Central memory CD8-positive, alpha-beta T cell (primary cell): ENCODE measurements at places on chromosomes 12 and 14.

DNA sequence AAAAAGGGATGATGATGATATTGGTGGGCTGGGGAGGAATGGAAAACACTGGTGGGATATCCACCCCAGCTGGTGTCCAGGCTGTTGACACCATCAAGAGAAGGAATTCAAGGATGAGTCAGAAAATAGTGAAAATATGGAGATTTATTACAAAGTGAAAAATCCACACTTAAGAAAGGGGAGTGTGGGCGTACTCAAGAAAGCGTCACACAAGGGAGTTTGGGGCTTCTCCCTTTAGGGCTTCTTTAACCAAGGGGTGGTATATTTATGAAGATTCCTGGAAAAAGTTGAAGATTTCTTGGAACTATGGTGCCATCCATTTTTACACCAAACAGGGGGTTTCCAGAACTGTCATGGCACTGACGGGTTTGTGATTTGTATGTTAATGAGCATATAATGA is 63.1 kb upstream of the ARID2 start:
- H3K4me1 ChIP-seq: peaks cover 19% of the 10 kb centered on the region
- H3K27ac ChIP-seq: no peak overlapping the region
- DNase-seq: no peak
- H3K4me3 ChIP-seq: no peak overlapping the region
- H3K36me3 ChIP-seq: no peaks in the 10 kb centered on the region
- H3K27me3 ChIP-seq: no peaks in the 10 kb centered on the region

DNA sequence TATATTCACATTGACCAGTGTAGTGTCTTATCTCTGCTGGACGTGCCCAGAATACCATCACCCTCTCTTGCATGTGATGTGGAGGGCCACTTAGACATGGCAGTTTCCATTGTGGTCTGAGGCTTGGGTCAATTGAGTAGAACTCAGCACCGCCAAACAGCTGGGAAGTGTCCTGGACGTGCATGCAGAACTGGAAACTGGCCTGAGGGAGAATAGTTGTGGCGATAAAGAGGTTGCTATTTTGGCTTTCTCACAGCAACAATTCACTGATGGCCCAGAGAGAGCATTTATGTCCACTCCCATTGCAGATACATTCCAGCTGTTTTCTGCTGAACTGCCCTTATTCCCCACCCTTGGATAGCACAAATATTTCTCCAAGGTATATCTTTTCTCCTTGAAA is 210.1 kb upstream of the DAAM1 start:
- H3K36me3 ChIP-seq: no peaks in the 10 kb centered on the region
- no peak overlapping the region for H3K4me3 ChIP-seq
- no peak for DNase-seq
- no peaks in the 10 kb centered on the region for H3K27me3 ChIP-seq
- no peaks in the 10 kb centered on the region for H3K4me1 ChIP-seq
- H3K27ac ChIP-seq: no peak overlapping the region

DNA sequence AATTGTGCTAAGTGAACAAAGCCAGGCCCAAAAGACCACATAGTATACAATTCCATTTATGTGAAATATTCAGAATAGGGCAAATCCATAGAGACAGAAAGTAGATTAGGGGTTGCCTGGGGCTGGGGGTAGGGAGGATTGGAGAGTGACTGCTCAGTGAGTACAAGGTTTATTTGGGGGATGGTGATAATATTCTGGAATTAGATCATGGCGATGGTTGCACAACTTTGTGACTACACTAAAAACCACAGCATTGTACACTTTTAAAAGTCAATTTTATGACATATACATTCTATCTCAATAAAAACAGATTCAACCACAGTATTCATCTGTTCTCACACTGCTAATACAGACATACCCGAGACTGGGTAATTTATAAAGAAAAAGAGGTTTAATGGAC is 68.7 kb upstream of the MAP1LC3B2 start:
- no peaks in the 10 kb centered on the region for H3K4me1 ChIP-seq
- no peak overlapping the region for H3K4me3 ChIP-seq
- H3K36me3 ChIP-seq: no peaks in the 10 kb centered on the region
- H3K27me3 ChIP-seq: no peaks in the 10 kb centered on the region
- DNase-seq: no peak

- H3K4me1 ChIP-seq: peaks cover 35% of the 10 kb centered on the region
- no peaks in the 10 kb centered on the region for H3K27me3 ChIP-seq
- no peaks in the 10 kb centered on the region for H3K36me3 ChIP-seq
- peak overlapping the region; percentile 23 for H3K27ac ChIP-seq
- DNase-seq: no peak
- peak overlapping the region; percentile 14 for H3K4me3 ChIP-seq
These were observed 126.9 kb upstream of the RAP1B start for GRCh38 chr12:68483592-68484383.

- no peaks in the 10 kb centered on the region for H3K27me3 ChIP-seq
- H3K4me1 ChIP-seq: no peaks in the 10 kb centered on the region
- DNase-seq: no peak
- no peak overlapping the region for H3K4me3 ChIP-seq
These were observed 141.3 kb downstream of the KTN1 start for GRCh38 chr14:55721353-55721752.

- peak within 1 kb of the TSS; percentile 97 for H3K27ac ChIP-seq
- DNase-seq: no peak
- peaks cover 54% of the 10 kb centered on the region for H3K4me1 ChIP-seq
- no peaks in the 10 kb centered on the region for H3K27me3 ChIP-seq
- H3K36me3 ChIP-seq: peaks cover 22% of the 10 kb centered on the region
These were observed at the start of gene STRN3 for GRCh38 chr14:31026077-31026449. TSS of gene STRN3 (minus strand) at chr14:31026379. CDS start at chr14:31026185, 194 bp downstream.

DNA sequence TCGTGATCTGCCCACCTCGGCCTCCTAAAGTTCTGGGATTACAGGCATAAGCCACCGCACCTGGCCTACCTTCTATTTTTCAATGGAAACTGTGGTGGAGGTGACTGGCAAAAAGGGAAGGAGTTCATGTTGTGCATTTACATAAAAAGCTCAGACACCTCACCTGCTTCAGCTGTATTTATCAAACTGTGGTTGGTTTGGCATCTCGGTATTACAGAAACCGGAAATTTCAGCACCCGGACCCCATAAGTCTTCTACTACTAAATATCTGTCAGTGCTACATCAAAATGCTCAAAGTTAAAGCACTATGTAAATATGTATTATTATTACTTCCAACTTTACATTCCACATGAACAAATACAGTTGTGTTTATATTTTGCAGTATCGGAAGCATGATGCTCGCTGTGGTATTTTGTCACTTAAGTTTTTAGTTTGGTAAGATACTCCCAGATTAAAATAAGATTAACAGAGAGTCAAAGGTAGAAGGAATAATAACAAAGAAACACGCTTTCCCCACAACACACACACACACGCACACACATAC is 95.4 kb downstream of the ITPR2 start:
- H3K4me3 ChIP-seq: no peak overlapping the region
- peaks cover 2% of the 10 kb centered on the region for H3K36me3 ChIP-seq
- H3K27ac ChIP-seq: no peak overlapping the region
- H3K4me1 ChIP-seq: peaks cover 41% of the 10 kb centered on the region
- no peak for DNase-seq

DNA sequence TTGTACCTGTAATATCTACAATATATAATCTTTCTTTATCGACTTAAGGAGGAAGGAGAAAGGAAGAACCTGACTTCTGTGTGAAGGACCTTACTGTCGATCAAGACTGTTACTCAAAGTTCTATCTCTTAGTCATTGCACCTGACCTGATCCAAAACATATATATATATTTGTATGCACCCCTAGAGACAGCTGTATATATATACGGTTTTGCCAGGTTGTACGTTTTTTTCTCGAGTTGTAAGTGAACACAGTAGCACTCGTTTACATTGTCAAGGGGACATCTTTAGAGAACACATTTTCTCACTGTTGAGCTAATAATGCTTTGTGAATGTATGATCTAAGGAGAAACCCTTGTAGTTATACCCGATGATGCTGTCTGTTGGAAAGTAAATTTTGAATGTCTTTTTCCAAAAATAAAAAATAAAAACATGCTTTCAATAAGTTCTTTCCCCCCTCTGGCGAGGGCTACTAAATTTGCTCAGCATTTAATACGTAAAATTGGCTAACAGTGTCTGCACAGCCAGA is 536 bp upstream of the SLC35E3 start:
- peaks cover 26% of the 10 kb centered on the region for H3K4me1 ChIP-seq
- peak overlapping the region; percentile 93 for H3K27ac ChIP-seq
- no peaks in the 10 kb centered on the region for H3K27me3 ChIP-seq

DNA sequence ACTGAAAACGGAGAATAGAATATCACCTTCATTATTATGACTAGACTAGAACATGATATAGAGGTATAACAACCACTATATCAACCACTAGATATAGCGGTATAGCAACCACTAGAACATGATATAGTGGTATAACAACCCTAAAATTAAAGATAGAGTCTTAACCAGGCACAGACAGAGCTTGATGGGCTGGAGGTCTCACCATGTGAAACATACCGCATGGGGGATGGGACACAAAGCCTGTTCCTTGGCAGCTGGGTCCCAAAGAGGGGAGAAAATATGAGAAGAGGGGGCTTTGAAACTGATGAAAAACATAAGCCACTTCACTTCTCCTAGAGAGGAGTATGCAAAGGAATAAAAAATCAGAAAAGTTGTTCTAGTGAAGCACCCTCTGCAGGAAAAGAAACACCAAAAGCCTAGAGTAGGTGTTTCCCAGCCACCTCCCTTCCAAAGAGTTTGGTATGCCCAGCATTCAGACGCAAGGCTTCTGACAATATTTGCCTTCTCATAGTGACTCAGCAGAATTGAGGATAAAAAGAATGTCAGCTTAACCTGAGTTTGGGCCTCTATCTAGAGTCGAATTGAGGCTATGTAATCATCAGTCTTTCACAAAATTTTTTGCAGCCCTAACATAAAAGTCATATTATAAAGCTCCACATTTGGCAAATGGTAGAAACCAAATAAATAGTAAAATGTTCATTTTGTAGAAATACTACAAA is 316.4 kb downstream of the NOVA1 start:
- DNase-seq: no peak
- H3K4me1 ChIP-seq: no peaks in the 10 kb centered on the region
- H3K36me3 ChIP-seq: no peaks in the 10 kb centered on the region
- no peaks in the 10 kb centered on the region for H3K27me3 ChIP-seq
- H3K27ac ChIP-seq: no peak overlapping the region
